NB4 (cell line): ENCODE measurements at places on chromosomes 5 and 9.

- no peak for DNase-seq
Observed at GRCh38 chr9:2215921-2216441, 200.8 kb downstream of the SMARCA2 start.

DNA sequence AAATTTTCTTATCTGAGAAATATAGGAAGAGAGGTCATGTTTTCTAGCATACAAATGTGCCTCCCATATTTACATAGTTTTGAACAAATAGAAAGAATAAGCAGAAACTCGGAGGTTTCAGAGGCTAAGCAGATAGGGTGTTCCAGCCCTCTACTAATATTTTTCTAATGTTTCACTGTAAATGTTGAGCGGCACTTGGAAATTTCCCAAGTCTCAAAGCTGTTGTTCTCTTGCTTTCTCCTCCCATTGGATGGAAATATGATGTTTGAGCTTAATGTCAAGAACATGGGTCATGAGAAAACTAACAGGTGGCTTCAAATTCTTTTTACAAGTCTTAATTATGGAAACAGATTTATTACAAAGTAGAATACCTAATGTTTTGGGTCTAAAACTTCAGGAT is 5.1 kb downstream of the SPINK1 start:
- no peak for DNase-seq

DNA sequence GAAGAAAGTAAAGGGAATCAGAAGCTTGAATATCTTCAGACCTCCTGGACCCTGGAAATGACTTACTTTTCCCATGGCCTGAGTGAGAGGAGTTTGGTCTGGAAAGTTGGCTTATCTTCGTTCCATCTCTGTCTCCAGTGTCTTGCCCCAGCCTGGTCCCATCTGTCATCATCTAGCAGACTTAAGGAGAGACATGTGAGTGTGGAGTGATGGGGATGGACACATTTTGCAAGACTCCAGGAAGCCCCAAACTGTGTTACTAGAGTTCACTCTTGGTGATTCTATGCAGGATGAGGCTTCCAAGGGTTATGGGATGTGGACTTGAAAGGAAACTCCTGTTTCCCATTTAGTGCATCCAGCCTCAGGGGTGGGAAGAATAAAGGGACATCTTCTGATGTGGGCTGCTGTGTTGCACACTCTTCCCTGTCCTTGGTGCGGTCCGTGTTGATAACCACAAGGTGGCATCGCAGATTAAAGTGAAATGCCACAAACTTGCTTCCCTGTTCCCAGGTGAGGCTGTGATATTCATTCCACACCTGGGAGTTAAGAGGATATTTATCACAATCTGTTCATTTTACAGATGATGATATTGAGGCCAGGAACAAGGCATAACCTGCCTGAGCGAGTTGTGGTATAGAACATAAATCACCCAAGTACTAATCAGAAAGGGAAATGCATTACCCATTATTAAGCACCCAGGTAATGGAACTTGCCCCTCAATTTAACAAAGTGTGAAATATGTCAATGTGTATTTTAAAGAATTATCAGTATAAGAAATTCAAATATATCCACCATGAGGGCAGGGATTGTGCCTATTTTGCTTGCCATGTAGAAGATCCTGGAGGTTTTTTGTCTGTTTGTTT is 269.9 kb upstream of the PAPPA start:
- peak; percentile 9 for DNase-seq

DNA sequence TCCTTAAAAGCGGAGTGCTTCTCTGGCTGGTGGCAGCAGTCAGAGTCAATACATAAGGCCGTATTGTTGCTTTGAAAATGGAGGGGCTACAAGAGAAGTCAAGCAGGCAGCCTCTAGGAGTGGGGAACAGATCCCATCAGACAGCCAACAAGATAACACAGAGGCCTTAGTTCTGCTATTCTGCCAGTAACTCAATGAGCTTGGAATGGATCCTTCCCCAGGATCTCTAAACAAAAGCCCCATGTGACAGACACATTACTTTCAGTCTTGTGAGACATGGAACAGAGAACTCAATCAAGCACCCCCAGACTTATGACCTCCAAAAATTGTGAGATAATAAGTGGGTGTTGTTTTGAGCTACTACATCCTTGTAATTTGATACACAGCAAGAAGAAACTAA is 158.6 kb downstream of the RFX3 start:
- DNase-seq, result no peak

DNA sequence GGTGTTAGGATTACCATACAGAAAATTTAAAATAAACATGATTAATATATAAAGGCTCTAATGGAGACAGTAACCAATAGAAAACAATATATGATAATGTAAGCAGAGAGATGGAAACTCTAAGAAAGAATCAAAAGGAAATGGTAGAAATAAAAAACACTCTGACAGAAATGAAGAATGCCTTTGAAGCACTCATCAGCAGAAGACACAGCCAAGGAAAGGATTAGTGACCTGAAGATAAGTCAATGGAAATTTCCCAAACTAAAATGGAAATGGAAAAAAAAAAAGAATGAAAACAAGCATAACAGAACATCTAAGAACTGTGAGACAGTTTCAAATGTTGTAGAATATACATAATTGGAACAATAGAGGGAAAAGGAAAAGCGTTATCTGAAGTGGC is 302.6 kb downstream of the DRD1 start:
- DNase-seq, result no peak

DNA sequence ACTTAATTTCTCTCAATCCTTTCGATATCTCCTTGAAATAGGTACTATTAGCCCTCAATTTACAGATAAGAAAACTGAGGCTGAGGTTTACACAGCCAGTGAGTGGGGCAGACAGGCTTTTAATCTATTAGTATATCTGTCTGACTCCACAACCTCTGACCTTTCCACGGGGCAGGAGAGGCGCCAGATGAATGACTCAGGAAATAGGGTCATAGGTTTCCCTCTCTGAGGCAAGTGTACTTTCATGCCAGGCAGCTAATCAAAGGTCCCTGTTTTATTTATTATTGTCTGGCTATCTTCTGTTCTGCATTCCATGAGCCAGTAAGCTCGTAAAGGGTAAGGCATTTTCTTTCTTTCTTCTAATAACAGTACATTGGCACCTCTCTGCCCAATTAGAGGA is 79.6 kb upstream of the KLF4 start:
- DNase-seq, result no peak

GRCh38 chr5:76337953-76338451 is 65.1 kb upstream of the IQGAP2 start:
- peak; percentile 66 for DNase-seq

DNA sequence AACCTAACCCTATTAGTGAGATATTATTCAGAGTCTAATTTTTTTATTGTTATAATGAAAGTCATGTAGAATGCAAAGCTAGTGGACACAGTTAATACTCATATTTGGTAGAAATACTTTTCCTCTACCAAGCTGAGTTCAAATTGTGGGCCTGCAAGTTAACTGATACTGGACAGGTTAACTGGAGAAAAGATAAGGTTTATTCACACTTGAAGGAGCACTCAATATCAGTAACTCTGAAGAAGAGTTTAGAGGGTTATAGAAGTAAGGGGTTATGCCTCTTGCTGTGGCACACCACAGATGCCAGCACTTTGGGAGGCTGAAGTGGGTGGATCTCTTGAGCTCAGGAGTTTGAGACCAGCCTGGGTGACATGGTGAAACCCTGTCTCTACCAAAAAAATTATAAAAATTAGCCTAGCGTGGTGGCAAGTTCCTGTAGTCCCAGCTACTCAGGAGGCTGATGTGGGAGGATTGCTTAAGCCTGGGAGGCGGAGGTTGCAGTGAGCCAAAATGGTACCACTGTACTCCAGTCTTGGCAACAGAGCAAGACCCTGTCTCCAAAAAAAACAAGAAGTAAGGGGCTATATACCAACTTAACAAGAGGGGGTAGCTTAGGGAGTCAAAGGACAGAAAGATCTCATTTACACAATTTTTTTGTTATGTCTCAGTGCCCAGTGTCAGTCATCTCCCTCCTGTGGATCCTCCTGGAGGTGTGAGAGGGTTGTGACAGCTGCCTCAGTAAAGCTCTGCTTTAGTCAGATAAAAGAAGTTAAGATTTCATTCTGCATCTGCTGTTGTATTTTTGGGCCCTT is 121.2 kb upstream of the GRHPR start:
- no peak for DNase-seq

GRCh38 chr5:175443514-175444059 is 395 bp downstream of the DRD1 start:
- no peak for DNase-seq

DNA sequence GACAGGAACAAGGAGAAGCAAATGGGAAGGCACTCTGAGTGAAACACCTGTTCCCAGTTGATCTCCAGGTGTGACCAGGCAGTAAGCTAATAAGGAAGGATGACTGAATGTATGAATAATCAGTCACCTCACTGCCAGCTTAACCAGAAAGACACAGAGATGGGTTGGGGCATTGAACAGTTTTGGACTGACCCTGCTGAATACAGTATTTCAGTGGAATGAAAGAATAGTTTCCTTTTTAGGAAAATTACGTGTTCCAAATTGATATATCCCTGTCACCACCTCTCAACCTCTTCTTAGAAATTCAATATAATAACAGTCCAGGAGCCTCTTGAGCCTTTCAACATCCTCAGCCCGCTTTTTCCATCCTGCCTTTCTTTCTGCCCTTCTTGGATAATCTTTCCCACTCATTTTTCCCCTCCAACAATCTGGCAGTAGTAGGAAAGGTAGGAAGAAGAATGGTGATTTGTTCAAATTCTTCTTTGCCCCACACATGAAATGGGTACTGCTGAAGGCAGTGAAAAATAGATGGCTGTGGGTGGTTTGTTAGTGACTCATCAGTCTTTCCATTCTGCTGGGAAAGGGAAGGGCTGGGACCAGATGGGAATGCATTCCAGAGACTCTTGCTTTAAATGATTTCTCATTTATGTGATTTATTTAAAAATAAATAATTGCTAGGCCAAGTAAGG is 117.9 kb downstream of the ZSWIM6 start:
- no peak for DNase-seq

DNA sequence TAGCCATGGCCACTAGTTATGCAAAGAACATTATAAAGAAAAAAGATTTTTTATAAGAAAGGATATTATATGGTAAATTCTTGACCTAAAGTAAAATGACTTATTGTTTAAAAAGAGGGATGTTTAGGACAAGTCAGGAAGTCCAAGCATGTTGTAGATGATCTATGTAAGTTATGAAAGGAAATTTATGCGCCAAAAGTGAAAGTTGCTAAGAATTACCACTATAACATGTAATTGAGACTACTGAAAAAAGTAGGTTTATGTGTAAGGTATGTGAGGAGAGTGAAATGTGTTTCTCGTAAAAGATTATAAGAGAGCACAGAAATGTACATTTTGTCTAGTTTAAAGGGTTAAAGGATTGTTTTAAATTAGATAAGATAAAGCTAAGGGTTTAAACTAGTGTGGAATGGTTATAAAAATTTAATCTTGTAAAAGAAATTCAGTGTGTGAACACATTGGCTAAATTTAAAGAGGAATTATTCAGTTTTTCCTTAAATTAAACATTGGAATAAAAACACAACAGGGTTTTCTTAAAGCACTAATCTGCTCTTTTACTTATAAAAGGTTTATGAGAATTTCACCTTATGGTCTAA is 1100.4 kb upstream of the EDIL3 start:
- DNase-seq, result peak; percentile 9

GRCh38 chr9:27864644-27865438 is 291.6 kb upstream of the C9orf72 start:
- no peak for DNase-seq

DNA sequence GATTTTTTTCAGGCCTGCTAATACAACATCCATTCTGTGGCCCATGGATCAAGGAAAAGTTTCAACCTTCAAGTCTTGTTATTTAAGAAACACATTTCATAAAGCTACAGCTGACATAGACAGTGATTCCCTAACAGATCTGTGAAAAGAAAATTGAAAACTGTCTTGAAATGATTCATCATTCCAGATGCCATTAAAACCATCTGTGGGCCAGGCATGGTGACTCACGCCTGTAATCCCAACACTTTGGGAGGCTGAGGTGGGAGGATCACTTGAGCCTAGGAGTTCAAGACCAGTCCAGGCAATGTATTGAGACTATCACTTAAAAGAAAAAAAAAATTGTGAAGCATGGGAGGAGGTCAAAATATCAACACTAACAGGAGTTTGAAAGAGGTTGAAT is 6.0 kb downstream of the RAPGEF6 start:
- no peak for DNase-seq

GRCh38 chr5:59138509-59138908 is 555.6 kb downstream of the RAB3C start:
- no peak for DNase-seq

- peak; percentile 35 for DNase-seq
Observed at GRCh38 chr9:104934691-104935500, 6.9 kb upstream of the ABCA1 start.

GRCh38 chr5:175617447-175617846 is 40.4 kb upstream of the HRH2 start:
- DNase-seq, result no peak

GRCh38 chr5:125176005-125176390 is 429.6 kb upstream of the ZNF608 start:
- DNase-seq, result no peak

- DNase-seq, result no peak
Observed at GRCh38 chr9:105662184-105663104, at the start of gene TAL2. Gene TAL2 (plus strand): TSS chr9:105662457. CDS start chr9:105662497, 40 bp downstream.

DNA sequence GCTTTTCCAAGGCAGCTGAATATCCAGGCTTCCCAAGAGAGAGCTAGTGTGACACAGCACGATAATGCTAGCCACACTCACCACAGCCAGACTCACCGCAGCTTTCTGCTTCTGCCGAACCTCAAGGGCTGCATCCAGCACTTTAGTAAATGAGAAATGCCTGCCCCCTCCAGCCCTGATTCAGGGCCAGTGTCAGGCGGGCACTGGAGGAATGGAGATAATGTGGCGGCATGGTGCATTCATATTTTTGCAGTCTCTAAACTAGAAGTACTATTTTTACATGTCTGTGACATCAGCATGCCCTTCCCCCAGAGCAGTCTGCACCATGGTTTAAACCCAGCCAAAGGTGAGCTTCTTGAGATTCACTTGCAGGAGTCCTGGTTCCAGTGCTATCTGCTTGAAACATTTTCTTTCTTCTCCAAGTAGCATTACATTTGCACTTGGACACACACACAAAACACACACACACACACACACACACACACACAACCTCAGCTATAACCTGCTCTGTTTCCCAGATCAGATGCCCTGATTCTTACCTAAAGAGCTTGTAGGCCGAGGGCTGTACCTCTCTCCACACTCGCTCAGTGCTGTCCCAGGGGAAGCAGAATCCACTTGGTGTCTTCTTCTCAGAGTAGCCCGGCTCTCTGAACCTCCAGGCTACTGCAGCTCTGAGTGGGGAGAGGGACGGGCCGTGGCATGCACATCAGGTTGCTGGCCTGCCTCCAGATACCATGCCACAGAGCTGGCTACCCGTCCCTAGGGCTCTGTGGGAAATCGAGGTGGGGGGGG is at the start of gene FGF1:
Gene FGF1, minus strand, starts transcription at position 673 of the 792 bp plus-strand sequence. CDS start 71,963 bp downstream, outside the sequence.
- no peak for DNase-seq

GRCh38 chr5:60209146-60209840 is 315.8 kb upstream of the PDE4D start:
- DNase-seq, result no peak

- DNase-seq, result no peak
Observed at GRCh38 chr5:126542441-126542840, 52.6 kb downstream of the ALDH7A1 start.
